Activated CD4-positive, alpha-beta T cell treated with anti-CD3 and anti-CD28 coated beads, Interleukin-2, amount 50 U/mL, for 48 hours (primary cell): ENCODE measurements at places on chromosomes 4 and X.

DNA sequence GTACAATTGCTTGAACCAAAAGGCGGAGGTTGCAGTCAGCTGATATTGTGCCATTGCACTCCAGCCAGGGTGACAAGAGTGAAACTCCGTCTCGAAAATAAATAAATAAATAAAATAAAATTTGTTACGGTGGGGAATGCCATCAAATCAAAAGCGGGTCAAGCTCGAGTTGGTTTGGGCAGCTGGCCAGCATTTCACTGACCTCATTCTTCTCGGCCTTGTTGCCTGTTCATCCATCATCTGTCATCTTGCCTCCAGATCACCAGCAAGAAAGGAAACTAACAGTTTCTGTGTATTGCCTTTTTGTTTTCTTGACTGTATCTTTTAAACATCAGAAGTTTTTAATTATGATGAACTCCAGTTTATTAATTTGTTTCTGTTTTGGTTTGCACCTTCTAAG, 31.5 kb upstream of the KLHL2 start:
- DNase-seq = no peak

- no peak for DNase-seq
Observed at GRCh38 chrX:13212191-13212651, 107.6 kb downstream of the ATXN3L start.

DNA sequence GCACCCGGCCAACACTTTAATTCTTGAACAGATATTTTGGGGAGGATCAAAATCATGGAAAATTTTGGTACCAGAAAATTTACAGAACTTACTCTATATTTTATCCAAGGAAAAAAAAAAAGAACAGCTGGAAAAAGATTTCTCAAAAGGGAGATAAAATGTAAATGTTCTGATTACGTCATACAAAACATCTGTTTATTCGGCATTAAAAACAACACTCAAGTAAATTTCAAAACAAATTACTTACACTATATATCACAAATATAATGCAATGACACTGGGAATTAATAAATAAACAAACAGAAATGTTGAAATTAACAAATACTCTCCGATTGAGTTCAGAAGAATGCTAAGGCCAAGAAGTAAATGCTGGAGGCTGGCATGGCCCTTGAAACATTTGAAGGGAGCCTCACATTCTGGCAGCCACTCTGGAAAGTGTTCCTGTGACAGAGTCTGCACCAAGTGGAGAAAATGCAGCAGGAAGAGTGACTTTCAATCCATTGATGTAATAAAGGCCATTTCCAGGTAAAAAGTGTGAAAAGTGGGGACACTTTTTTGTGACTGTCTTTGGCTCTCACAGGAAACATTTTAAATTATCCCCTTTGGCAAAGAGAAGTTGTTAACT, 486.0 kb upstream of the CTSO start:
- DNase-seq = no peak

DNA sequence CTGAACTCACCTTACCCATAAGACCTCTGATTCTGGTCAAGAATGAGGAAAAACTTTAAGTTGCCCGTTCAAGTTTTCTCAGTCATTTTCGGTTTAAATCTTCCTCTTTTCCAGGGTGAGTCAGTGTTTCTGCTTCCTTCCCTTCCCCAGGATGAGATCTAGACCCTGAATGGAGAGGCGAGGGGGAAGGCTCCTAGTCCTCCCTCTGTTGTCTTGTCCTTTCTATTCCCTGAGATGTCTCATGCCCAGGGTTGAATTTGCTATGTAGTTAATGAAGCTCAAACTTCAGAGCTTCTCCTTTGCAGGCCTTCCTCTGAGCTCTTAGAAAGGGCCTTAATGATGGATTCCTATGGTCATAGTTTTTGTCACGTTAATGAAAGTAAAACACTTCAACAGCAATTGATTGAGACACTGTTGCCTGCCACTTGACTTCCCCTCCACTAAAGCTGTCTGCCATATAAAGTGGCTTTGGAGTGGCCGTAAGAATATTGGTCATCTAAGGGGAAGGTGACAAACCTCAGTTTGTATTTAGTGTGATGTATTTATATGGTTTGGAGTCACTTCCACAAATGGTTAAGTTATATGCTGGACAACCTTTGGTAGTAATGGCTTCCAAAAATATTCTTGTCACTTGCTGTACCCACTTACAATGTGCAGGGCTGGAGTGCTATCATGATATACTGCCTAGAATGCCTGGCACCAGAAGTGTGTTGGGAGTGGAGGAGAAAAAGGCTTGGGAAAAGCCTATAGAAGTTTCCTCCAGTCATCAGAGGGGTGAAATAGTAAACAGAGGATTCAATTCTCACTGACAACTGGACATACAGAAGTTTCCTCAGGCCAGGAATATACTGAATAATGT, 24.3 kb upstream of the GPRIN3 start:
- DNase-seq = no peak

GRCh38 chrX:11309220-11309619, 16.0 kb downstream of the AMELX start:
- DNase-seq = no peak

GRCh38 chrX:153968754-153969124, 2.9 kb downstream of the HCFC1 start:
- DNase-seq = no peak

DNA sequence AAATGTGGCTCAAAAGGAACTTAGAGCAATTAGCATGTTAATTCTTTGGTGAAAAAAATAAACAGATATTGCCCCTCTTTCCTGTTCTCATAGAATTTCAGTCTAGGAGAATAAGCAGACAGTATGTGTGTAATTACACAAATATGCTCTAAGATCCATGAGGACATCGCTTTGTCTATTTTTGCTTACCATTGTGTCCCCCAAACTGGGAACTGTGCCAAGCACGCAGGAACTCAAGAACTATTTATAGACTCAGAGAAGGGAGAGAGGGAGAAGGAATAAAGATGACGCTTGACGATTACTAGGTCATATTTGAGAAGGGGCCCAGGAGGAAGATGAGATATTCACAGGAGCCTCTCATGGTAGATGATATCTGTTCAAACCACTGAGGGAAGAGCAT, 692.6 kb downstream of the RAB28 start:
- DNase-seq = no peak

DNA sequence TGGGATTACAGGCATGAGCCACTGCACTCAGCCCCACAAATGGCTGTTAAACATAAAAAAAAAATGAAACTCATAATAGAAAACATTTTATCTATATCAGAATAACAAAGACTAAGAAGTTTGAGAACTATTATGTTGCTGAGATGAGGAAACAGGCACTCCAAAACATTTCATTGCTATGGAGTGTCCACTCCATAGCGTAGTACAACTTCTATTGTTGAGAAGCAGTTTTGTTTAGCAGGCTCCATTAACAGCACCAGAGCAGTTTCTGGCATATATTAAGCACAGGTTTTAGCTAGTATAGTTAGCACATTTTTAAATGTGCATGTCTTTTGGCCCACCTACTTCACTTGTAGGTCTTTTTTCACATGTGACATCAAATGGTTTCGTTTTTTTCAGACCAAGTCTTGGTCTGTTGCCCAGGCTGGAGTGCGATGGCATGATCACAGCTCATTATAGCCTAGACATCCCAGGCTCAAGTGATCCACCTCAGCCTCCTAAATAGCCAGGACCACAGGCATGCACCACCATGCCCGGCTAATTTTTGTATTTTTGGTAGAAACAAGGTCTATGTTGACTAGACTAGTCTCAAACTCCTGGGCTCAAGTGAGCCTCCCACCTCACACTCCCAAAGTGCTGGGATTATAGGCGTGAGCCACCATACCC, 5.8 kb downstream of the HMGB2 start:
- no peak for DNase-seq

DNA sequence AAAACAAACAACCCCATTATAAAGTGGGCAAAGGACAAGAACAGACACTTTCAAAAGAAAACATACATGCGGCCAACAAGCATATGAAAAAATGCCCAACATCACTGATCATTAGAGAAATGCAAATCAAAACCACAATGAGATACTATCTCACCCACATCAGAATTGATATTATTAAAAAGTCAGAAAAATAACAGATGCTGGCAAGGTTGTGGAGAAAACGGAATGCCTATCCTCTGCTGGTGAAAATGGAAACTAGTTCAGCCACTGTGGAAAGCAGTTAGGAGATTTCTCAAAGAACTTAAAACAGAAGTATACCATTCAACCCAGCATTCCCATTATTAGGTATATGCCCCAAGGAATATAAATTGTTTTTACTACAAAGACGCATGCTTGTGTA, 112.5 kb downstream of the JADE1 start:
- DNase-seq = no peak

GRCh38 chr4:61143461-61143860, 56.7 kb upstream of the ADGRL3 start:
- DNase-seq = no peak

DNA sequence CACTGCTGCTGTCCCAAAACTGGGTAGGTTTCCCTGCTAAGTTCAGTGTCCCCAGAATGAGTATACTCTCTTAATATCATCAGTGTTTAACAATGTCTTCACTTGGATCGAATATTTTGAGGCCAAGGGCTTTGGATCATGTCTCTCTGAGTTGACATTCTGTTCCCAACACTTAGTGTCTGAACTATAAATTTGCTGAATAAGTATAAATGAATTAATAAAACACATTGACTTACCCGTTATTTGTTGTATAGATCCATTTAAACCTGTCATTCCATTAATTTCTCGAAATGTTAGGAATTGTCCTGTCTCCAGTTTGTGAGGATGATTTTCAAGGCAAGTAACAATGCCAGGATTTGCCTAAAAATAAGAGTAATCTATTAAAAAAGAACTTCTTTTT, 32.6 kb downstream of the UBA6 start:
- DNase-seq = no peak

DNA sequence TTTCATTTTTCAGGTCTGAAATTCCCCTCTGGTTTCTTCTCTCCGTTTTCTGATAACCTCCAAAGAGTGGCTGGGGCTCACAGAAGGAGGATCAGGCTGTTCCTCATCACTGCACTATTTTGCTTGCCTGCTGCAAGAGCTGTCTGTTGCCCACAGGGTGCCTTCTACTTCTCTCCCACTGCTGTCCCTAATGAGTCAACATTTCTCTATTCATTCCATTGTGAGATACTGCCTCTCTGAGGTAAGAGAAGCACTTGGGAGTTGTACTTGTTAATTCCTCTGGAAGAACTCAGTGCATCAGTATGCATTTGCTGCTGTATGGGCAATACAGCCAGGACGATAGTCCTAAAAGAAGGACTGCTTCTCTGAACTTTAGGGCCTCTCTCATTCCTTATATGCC, 34.8 kb downstream of the CT47B1 start:
- DNase-seq = no peak

GRCh38 chr4:187469627-187470026, 525.9 kb upstream of the ZFP42 start:
- DNase-seq = no peak

- no peak for DNase-seq
Observed at GRCh38 chr4:182801636-182802035, 115.5 kb downstream of the DCTD start.

- no peak for DNase-seq
Observed at GRCh38 chr4:16626945-16627344, 271.5 kb downstream of the LDB2 start.

DNA sequence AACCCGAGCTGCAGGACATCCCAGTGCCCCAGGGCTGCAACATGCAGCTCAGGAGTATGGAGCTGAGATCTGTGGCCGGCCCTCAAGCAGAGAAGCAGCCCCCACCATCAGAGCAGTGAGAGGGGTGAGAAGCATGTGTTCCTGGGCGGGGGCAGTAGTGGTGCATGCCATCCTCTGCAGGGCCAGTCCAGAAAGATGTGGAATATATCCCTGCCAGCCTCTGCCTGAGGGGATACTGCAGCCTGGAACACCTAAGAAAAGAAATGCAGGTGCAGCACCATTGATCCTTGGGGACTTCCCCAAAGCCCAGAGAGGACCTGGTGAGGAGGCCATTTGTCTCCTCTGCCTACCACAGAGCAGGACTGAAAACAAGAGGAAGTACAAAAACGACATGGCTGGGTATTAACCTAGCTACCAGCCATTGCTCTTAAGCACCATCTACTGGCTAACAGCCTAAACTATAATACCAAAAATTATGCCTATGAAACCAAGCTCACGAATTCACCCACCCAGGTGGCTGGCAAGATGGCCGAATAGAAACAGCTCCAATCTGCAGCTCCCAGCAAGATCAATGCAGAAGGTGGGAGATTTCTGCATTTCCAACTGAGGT, 158.8 kb downstream of the ADGRA3 start:
- DNase-seq = no peak

DNA sequence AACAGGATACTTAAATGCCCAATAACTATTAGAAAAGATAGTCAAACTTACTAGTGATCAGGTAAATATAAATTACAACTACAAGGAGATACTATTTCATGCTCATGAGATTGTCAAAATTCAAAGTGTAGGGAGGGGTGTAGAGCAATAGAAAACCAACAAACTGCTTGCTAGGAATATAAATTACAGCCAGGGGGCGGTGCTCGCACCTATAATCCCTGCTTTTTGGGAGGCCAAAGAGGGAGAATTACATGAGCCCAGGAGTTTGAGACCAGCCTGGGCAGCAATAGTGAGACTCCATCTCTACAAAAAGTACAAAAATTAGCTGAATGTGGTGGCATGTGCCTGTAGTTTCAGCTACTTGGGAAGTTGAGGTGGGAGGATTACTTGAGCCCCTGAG, 556.5 kb upstream of the NR3C2 start:
- DNase-seq = no peak

GRCh38 chr4:52861879-52862616, at the start of gene RASL11B:
Gene RASL11B, plus strand, starts transcription at chr4:52862317. Its CDS starts 191 bp downstream, at chr4:52862508.
- peak; percentile 86 for DNase-seq

GRCh38 chr4:74768857-74769525, 25.3 kb downstream of the BTC start:
- DNase-seq = no peak

- no peak for DNase-seq
Observed at GRCh38 chr4:71526637-71527406, 188.0 kb downstream of the SLC4A4 start.

DNA sequence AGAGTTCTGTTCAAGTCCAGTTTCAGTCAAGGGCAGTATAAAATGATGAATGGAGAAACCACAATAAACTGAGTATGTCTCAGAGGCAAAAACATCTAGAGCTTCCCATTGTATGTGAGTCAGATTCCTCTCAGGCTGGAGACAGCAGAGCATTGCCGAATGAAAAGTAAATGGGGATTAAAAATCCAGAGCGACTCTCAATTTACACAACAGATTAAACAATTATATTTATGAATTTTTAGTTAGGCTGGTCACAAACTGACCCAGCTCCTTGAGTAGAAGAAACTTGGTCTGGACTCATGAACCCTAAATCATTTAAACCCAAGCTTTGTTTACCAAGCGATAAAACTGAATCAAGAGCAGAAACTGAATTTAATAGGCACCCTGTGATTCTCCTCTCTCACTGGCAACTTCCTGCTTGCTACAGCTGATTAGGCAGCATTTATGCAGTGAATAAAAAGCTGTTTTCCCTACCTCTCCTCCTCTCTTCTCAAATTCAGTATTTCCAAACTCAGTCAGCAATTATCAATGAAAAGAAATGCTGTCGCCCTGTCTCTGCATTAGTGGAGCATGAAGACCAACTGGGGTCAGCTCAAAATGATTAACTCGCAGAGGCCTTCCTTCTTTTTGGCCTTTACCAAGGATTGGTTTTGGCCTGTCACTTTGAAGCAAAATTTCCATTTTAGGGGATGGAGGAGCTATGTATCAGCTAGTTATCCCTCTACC, 568.0 kb downstream of the PDHA2 start:
- DNase-seq = no peak

- peak; percentile 60 for DNase-seq
Observed at GRCh38 chr4:40055511-40055862, 1.2 kb upstream of the N4BP2 start.
